ENCODE measurements at places on chromosomes 13 and 19.
A peak's percentile ranks its signal among the peaks of the same experiment; 100 is the strongest.

DNA sequence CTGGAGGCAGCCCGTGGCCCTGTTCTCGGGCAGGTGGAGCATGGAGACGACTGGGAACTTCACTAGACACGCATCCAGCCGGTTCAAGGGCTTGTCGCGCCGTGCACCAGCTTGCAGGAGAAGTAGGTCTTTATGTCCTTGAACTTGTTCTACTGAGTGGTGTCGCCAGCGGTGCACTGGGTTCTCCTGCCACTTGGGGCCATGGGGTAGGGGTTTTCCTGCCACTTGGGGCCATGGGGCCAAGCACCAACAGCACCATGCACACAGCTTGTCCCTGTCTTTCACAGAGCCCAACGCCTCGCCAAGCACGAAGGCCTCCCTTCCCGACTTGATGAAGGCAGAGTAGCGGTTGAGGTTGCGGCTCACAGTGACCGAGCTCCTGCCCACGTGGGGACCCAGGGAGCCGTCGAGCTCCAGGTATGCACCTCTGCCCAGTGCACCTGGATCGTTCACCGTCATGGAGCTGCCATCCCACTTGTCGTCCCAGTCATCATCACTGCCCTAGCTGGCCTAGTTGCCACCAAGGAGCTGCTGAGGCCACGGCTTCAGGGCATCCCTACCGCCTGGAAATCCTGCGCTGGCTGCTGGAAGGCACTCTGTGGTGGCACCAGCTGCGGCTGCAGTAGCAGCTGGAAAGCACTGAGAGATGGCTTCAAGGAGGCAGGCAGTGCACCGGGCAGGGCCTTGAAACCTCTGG is 40.5 kb upstream of the TPM4 start:
- no peak for DNase-seq

- DNase-seq, result no peak
These were observed 196.5 kb upstream of the TSHZ3 start for GRCh38 chr19:31545777-31546176.

GRCh38 chr13:31611214-31611613 is 128.1 kb upstream of the RXFP2 start:
- DNase-seq, result no peak

GRCh38 chr13:113979791-113980471 is 6.1 kb upstream of the C13orf46 start:
- DNase-seq, result no peak

DNA sequence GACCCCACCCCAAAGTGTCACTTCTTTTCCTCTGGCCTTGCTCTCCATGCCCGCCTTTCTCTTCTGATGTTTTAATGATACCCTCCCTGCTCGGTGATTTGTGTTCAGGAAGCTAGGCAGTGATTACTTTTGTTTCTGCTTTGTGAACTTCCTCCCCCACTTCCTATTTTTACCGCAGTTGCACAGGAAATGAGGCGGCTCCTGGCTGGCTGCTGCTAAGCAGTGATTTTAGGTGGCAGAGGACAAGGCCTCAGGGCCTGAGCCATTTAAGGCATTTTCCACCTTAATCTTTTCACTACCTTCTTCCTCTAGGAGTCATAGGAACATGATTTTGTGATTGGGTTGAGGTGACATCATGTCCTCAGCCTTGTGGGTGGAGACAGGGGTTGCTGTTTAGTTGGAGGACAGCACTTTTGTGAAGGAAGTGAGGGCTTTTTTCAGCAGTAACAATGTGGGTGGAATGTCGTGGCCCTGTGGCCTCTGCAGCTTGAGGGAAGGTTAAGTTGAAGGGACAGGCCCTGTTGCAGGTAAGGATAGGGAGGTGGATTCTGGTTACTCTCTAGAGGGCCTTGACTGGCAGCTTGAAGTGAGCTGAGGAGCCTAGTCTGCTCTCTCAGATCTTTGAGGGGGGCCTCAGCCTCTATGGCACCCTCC is 15.7 kb downstream of the GARRE1 start:
- peak; percentile 85 for DNase-seq

GRCh38 chr19:18775586-18776287 is 15.4 kb downstream of the COMP start:
- no peak for DNase-seq

DNA sequence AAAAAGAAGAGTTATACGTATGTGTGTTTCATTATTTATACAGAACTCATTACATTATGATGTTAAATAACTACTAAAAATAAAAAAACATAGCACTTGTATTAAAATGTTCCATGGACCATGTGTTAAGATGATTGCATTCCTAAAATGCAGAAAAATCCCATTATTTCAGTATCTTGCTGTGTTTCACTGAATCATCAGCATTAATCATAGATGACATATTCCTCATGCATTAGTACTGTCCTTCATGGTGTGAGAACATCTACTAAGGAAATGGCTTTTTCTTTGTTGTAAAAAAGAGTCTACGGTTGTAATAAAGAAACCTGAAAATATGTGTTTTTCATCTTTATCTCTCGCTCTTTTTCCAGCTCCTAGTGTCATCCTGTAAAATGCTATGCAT is 416.5 kb downstream of the FGF14 start:
- DNase-seq, result no peak

DNA sequence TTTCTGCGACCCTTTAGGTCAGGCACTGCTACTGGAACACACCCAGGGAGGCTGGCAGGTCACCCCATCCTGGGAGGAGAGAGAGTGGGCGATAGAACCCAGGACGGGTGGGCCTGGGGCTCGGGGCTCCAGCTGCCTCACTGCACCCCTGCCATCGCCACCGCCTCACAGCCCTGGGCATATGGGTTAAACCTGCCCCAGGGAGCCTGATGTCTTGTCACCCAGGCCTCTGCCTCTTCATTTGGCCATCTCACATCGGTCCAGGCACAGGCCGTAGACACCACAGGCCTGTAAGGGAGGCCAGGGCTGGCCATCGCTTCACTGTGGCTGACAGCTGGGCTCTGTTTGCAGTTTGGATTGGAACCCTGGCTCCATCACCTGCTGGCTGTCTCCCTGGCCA is 10.2 kb downstream of the PRPF31 start:
- DNase-seq, result no peak

DNA sequence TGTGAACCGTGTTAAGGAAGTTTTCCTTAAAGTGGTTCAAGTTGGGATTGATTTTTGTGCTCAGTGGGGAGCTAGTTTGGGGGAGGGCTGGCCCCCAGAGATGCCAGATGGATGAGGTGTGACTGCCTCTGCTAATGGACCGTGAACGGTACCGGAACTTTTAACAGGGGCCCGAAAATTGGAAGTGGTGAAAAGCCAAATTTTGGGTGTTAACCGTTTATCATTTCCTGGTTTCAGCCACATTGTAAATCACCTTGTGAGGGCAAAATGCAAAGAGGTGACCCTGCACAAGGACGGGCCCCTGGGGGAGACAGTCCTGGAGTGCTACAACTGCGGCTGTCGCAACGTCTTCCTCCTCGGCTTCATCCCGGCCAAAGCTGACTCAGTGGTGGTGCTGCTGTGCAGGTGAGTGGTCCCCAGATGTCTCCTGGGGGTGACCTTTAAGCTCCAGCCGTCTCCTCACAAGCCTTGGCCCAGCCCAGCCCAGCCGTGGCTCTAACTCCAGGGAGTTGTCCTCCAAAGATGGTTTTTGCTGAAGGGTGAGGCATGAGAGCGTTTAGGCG is 18.2 kb downstream of the UPF1 start:
- no peak for DNase-seq

DNA sequence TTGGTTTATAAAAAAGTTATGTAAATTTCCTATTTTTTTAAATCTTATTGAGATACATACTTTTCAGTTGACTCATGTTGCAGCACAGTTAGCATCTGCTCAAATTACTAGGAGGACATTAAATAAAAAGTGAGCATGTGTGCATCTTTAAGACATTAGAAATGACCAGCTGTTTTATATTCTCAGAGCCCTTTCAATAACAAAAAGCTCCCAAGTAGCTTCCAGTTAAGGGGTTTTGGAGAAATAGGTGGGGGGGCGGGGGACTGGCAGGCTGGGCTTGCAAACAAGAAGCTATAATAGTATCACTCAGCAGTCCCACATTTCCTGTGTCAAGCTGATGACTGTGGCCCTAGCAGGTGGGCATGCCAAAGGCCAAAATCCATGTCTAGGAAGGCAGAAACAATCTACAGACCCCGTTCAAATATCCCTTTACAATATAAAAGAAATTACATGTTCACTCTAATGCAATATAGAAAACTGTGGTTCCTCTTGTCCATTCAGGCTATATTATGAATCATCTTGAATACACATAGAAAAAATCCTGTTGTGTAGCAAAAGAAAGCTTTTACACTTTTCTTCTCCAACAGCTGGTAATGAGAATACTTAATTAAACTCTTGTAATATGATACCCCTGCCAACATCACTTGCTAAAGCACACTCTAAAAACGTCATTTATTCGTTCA is 1713.2 kb upstream of the SLC10A2 start:
- DNase-seq, result no peak

DNA sequence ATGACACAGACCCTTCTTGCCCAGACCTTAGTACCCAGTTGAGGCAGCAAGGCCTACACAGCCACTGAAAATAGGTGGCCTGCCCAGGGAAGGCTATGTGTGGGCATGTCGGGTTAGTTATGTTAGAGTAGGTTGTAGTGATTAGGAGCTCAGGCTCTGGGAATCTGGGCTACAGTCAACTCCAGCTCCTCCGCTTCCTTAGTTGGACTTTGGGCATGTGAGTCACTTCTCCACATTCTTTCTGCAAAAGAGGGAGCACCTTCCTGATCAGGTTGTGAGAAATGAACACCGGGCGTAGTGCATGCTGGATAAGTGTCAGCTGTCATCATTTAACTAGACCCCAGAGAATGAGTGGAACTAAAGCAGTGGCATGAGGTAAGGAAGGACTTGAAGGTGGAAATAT is 64.8 kb downstream of the ARHGAP35 start:
- DNase-seq, result no peak

GRCh38 chr19:4709440-4710280 is 14.0 kb downstream of the DPP9 start:
- DNase-seq, result no peak

DNA sequence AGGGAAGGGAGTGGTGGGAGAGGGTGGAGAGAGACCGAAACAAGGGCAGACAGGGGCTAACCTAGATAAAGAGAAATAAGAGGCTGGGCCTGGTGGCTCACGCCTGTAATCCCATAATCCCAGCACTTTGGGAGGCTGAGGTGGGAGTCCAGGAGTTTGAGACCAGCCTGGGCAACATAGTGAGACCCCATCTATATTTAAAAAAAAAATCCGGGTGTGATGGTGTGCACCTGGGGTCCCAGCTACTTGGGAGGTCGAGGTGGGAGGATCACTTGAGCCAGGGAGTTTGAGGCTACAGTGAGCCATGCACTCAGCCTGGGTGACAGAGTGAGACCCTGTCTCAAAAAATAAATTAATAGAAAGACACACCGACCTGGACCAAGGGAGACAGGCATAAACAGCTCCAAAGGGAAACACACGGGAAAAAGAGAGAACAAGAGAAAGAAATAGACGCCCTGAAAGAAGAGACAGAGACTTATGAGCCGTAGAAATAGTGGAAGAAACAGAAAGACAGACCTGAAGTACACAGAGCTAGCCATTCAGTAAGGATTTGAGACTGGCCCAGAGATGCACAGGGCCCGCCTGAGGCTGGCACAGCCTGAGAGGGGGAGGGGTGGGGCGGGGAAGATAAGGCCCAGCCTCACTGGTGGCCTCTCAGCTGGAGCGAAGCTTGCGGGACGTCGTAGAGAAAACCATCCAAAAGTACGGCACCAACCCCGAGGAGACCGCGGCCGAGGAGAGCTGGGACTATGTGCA is 2.2 kb downstream of the CD37 start:
- no peak for DNase-seq

DNA sequence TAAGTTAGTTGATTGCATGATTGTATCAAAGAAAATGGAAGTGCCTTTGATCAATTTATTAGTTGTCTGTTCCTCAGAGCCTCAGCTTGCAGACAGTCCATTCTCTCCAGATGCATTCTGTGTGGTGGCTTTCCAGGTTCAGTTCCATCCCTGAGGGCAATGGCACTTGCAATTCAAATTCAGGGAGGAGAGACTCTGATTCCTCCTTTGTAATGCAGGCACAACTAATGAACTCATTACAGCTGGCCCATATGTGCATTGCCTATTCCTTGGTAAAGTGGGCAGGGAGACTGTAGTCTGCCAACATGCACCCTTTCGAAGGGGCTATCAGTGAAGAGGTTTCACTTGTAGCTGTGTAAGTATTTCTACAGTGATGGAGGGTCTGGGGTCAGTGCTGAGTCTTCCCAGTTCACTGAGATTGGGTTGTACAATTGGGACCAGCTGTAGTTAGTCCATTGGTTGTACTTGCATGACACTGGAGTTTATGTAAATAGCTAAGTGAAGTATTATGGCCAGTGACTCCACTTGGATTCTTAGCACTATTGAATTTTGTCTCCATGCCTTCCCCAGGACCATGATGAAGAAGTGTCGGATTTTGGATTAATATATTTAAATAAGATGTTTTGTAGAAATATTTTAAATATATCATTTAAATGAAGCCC is 401.7 kb downstream of the GPC6 start:
- DNase-seq, result no peak

- no peak for DNase-seq
These were observed 154.9 kb upstream of the KLF12 start for GRCh38 chr13:74289107-74289506.

DNA sequence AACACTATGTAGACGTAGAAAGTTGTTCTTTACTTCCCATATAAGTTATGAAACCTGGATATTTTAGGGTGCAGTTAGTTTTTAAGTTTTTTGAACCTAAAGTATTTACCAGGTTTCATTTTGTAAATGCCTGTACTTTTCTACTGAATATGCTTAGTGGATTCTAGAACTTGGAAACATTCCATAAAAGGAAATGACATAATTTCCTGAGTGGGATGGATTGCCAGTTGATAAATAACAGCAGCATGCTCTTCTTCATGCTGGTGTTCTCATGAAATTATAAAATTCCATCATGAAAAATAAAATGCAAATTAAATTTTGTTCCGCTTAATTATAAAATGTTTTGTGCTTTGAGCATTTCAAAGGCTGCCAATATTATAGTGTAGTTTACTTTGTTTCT is 362.2 kb upstream of the PCDH20 start:
- DNase-seq, result no peak

GRCh38 chr13:44089452-44089851 is 209.7 kb downstream of the LACC1 start:
- DNase-seq, result peak; percentile 16

DNA sequence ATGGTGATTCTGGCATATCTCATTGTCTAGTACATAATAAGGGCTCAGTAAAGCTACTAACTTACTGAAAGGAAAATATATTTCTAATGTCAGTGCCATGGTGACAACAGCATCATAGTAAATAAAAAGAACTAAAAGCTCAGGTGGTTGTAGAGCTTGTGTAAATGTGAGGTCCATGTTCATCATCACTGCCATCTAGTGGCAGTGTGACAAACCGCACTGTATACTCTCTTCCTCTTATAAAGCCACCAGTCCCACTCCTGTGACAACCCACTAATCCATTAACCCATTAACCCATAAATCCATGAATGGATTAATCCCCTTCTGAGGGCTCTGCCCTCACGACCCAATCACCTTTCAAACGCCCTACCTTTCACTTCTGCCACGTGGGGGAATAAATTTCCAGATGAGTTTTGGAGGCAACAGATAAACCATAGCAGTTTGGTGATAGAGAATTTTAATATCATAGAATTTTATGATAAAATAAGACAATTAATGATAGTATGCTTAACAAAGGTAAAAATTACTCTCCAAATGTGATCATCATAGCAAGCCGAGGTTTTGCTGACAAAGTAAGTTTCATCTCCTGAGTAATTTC is 160.4 kb upstream of the SGCG start:
- DNase-seq, result peak; percentile 66

Measured in suppressor macrophage (primary cell).